ENCODE measurements at places on chromosomes 13 and 19.

- peak; percentile 89 for DNase-seq
Measured at GRCh38 chr19:18450931-18451836, 13.3 kb upstream of the ISYNA1 start.

GRCh38 chr13:44575741-44576350 is at the start of gene TSC22D1:
Gene TSC22D1 (minus strand): TSS chr13:44576330. CDS start chr13:44576074, 256 bp downstream.
- DNase-seq = peak; percentile 75

DNA sequence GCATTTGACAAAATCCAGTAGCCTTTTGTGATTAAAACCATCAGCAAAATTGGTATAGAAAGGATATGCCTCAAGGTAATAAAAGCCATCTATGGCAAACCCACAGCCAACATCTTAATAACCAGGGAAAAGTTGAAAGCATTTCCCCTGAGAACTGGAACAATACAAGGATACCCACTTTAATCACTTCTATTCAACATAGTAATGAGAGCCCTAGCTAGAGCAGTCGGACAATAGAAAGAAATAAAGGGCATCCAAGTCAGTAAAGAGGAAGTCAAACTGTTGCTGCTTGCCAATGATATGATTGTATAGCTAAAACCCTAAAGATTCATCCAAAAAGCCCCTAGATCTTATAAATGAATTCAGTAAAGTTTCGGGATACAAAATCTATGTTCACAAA is 1510.3 kb downstream of the PCDH9 start:
- DNase-seq = no peak

GRCh38 chr13:76813000-76813691 is 73.1 kb downstream of the KCTD12 start:
- DNase-seq = no peak

GRCh38 chr13:39765801-39766463 is 110.5 kb downstream of the COG6 start:
- DNase-seq = no peak

DNA sequence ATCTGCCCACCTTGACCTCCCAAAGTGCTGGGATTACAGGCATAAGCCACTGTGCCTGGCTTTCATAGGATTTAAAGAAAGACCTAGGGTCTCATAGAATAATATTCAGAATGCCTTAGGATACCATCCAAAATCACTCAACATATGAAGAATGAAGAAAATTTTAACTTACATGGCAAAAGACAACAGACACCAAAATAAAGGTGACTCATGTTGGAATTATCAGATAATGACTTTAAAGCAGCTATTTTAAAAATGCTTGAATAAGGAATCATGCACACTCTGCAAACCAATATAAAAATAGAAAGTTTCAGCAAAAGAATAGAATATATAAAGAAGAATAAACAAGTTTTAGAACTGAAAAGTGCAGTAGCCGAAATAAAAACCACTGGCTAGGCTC is 29.3 kb downstream of the ZNF566 start:
- DNase-seq = no peak

- DNase-seq = no peak
Measured at GRCh38 chr13:30859326-30859725, 46.7 kb upstream of the MEDAG start.

GRCh38 chr19:18470787-18471186 is 32.9 kb upstream of the ISYNA1 start:
- no peak for DNase-seq

DNA sequence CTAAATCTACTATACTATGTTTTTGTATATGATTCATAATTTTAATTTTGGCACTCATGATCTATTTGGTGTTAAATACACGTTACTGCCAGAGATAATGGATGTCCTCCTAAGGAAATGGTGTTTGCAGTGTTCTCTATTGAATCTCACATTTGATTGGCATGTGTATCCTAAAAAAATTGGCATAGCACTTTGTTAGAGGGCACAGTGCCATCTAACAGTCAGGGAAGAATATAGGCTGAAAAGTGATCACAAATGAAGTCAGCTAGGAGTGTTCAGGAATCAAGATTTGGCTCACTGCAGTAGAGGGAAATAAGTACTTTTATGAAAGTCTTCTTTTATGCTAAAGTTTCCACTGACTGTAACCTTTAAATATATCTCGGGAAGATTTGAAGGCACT is 624.6 kb downstream of the GPC6 start:
- DNase-seq = no peak
